ENCODE measurements at places on chromosomes 12 and 14. TPM values are rescaled to one million over a fixed set of nuclear protein-coding genes. Genes with fewer than 3 reads are reported as not detected.
A peak's percentile ranks its signal among the peaks of the same experiment; 100 is the strongest.

DNA sequence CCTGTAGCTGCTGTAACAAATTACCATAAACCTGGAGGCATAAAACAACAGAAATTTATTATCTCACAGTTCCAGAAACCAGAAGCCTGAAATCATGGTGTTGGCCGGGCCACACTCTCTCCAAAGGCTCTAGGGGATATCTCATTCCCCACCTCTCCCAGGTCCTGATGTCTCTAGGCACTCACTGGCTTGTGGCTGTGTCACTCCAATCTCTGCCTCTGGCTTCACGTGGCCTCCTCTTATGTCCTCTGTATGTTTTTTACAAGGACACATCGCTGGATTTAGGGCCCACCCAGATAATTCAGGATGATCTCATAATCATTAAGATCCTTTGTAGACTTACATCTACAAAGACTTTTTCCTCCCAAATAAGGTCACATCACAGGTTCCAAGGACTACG, 8.0 kb downstream of the GALNT4 start:
- no peak for DNase-seq
- peaks cover 42% of the 10 kb centered on the region for H3K4me1 ChIP-seq
- H3K27me3 ChIP-seq, result no peaks in the 10 kb centered on the region
- H3K36me3 ChIP-seq, result peaks cover 32% of the 10 kb centered on the region

- H3K27me3 ChIP-seq, result peaks cover 20% of the 10 kb centered on the region
- DNase-seq, result peak; percentile 39
- peaks cover 9% of the 10 kb centered on the region for H3K4me1 ChIP-seq
- no peak overlapping the region for H3K27ac ChIP-seq
- H3K4me3 ChIP-seq, result no peak overlapping the region
- H3K36me3 ChIP-seq, result no peaks in the 10 kb centered on the region
Measured at GRCh38 chr12:106919910-106920544, 35.7 kb upstream of the TMEM263 start.

The TMEM229B gene
- 10.0 TPM for total RNA-seq

GRCh38 chr12:106280106-106280505, 22.4 kb upstream of the TCP11L2 start:
- peaks cover 3% of the 10 kb centered on the region for H3K36me3 ChIP-seq
- H3K4me3 ChIP-seq, result no peak overlapping the region
- H3K27me3 ChIP-seq, result peaks cover 18% of the 10 kb centered on the region
- no peak overlapping the region for H3K27ac ChIP-seq

DNA sequence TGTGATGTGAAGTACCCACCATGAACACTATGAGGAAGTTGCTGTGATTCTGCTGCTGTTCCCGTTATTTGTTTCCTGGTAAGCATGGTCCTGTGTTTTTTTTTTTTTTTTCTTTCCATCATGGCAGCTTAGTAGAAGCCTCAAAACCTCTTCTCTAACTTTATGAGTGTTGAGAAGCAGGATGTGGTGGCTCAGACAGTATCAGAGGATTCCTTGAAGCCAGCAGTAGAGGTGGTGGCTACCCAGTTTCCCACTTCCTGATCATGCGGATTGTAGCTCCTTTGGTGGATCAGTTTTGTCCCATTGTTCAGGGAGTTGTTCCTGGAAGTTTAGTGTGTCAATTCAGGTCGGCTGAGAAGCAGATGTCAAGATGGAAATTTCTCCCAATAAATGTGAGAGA, 175.8 kb downstream of the ATP23 start:
- peaks cover 5% of the 10 kb centered on the region for H3K4me1 ChIP-seq
- no peaks in the 10 kb centered on the region for H3K36me3 ChIP-seq
- H3K27me3 ChIP-seq, result no peaks in the 10 kb centered on the region

- H3K27ac ChIP-seq, result no peak overlapping the region
- peaks cover 38% of the 10 kb centered on the region for H3K27me3 ChIP-seq
- no peaks in the 10 kb centered on the region for H3K4me1 ChIP-seq
- DNase-seq, result no peak
- no peaks in the 10 kb centered on the region for H3K36me3 ChIP-seq
Measured at GRCh38 chr12:54463034-54463433, 10.4 kb downstream of the GTSF1 start.

DNA sequence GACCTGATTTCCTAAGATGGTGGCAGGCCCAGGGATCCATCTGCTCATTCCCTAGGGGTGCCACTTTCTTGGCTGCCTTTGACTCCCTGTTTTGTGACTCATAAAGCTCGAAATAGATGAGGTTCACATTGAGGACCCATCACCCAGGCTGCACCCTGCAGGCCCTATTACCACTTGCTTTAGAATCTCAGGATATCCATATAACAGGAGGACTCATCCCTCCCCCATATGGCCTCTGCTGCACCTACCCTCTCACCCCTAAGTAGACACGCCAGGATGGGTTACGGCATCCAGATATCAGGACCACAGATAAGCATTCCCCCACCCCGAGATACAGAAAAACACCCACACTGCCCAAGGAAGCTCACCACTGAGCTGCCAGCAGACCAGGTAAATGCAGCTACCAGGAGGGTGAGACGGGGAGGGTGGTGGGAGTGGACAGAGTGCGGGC, 155.7 kb downstream of the DPF3 start:
- H3K4me1 ChIP-seq, result no peaks in the 10 kb centered on the region
- peaks cover 5% of the 10 kb centered on the region for H3K27me3 ChIP-seq
- no peak overlapping the region for H3K4me3 ChIP-seq
- peak; percentile 9 for DNase-seq

The IL26 gene
- total RNA-seq, result not detected

DNA sequence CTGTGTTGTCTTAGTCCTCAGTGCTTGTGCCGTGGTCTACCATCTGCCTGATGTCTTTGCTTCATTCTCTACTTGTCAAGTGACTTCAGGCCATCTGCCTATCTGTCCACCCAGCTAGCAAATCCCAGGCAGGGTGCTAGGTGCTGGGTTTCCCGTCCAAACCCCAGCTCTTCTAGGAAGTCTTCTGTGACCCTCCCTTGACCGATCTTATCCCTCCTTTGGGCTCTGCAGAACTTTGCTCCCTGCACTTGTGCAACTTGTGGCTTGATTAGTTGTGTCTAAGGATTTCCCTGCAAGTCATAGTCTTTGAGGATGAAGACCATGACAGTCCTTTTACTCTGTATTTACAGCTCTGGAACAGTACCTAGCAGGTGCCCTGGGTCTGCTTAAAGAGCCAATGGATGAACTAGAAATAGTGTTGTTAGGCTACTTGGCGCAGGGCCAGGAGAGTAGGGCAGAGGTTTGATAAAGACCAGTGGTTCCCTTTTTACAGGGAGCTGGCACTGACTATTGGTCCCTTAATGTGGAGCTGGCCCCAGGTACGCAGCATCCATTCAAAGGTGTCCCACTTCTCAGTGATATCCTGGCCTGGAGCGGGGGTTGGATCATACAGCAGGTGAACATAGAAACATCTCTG, 60.1 kb downstream of the ADCK1 start:
- no peak for DNase-seq
- H3K36me3 ChIP-seq, result no peaks in the 10 kb centered on the region
- H3K27ac ChIP-seq, result no peak overlapping the region
- H3K27me3 ChIP-seq, result no peaks in the 10 kb centered on the region
- H3K4me3 ChIP-seq, result no peak overlapping the region

The BDKRB1 gene
- not detected for total RNA-seq

The MYBPC1 gene
- not detected for total RNA-seq

GRCh38 chr12:2376908-2377657, 324.3 kb downstream of the CACNA1C start:
- H3K27me3 ChIP-seq, result no peaks in the 10 kb centered on the region
- H3K4me1 ChIP-seq, result peaks cover 7% of the 10 kb centered on the region
- H3K36me3 ChIP-seq, result no peaks in the 10 kb centered on the region
- H3K27ac ChIP-seq, result no peak overlapping the region
- no peak overlapping the region for H3K4me3 ChIP-seq

The MYH7 gene
- not detected for total RNA-seq

DNA sequence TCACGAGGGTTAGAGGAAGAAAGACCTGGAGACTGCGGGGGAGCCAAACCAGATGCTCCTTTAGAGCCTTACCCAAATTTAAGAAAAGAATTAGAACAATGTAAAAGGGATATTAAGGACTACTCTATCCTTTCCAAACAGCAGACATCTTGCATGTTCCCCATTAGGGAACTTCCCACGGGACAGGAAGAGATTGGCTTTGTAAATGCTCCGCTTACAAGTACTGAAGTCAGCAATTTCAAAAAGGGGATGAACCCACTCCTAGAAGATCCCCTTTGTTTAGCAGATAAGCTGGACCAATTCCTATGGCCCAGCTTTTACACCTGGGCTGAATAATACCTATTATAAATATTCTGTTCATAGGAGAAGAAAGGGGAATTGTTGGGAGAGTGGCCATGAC, 74.2 kb downstream of the APOBEC1 start:
- H3K4me1 ChIP-seq, result no peaks in the 10 kb centered on the region
- no peak for DNase-seq
- H3K27ac ChIP-seq, result no peak overlapping the region
- no peak overlapping the region for H3K4me3 ChIP-seq
- H3K27me3 ChIP-seq, result peaks cover 20% of the 10 kb centered on the region

The KNTC1 gene
- total RNA-seq, result 147 TPM

GRCh38 chr14:64147126-64147790, 146.9 kb downstream of the ESR2 start:
- no peaks in the 10 kb centered on the region for H3K4me1 ChIP-seq
- no peak overlapping the region for H3K4me3 ChIP-seq
- no peaks in the 10 kb centered on the region for H3K27me3 ChIP-seq
- H3K36me3 ChIP-seq, result peaks cover 61% of the 10 kb centered on the region
- DNase-seq, result no peak

The TAS2R30 gene
- total RNA-seq, result 3.2 TPM

DNA sequence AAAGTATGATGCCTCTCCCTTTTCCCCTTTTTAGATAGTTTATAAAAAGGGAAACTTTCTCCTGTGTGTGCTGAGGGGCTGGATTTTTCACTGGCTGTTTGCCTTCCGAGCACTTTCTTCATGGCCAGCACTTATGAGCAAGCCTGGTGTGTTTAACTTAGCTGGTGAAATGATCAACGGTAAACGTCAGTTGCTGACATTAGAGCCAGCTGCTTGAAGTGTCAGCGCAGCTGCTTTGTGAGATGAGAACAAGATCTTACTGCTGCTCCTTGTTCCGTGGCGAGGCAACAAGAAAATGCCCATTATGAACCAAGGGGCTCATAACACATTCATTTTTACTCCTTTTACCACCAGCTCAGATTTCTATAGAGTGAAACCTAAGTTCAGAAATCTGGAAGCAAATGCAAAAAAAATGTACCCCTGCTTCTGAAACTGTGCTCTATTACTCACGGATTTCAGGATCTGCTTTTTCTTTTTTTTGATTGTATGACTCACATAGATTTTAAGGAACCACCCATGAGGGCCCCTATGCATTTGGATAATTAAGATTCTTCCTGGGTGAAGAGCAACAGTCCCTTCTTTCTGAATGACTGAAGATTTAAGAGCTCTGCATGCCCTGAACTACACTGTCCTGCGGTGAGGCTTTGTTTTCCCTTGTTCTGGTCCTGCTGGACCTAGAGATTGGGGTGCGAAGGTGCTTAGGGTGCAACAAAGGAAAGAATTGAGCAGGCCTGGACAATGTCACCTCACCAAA, 74.3 kb upstream of the CPM start:
- H3K4me1 ChIP-seq, result no peaks in the 10 kb centered on the region
- no peak for DNase-seq
- peaks cover 22% of the 10 kb centered on the region for H3K27me3 ChIP-seq
- H3K27ac ChIP-seq, result no peak overlapping the region
- no peaks in the 10 kb centered on the region for H3K36me3 ChIP-seq
